ENCODE measurements at places on chromosomes 7 and 10.

DNA sequence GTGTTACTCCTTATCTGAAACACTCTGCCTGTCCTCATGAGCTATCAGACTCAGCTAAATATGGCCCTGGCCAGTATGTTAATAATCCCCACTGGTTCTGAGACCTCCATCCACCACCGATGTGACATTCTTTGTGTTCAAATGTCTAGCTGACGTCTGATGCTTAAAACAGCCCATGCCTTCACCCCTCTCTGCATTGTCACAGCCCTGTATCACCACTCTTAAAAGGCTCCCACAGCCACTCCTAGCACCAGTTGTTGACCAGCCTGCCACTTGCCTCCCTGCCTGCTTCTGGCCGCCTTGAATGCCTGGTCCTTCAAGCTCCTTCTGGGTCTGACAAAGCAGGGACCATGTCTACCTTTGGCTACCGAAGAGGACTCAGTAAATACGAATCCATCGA, at the start of gene LMOD2:
Gene LMOD2, plus strand, starts transcription at position 253 of the 400 bp plus-strand sequence. Its CDS starts 98 bp downstream, at position 351.
- DNase-seq = no peak

GRCh38 chr10:78388331-78389050, 354.8 kb downstream of the RPS24 start:
- DNase-seq = no peak

DNA sequence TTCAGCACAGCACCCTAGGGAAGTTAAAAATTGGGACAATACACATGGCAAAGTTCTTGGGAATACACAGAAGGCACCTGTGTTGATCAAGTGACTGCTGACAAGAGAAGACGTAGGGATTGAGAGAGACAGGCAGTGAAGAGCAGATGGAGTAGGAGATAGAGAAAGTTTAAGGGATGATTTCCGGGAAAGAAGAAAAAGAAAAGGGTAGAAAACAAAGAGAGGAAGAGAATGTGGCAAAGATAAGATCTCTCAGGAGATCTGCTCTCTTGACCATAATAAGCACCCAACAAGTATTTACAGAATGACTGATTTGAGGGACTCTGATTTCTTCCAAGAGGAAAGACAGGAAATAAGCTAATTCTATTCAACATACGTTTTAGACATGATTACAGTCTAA, 15.1 kb upstream of the RALA start:
- no peak for DNase-seq

- DNase-seq = no peak
Observed at GRCh38 chr10:23078114-23078513, 17.3 kb upstream of the MSRB2 start.

DNA sequence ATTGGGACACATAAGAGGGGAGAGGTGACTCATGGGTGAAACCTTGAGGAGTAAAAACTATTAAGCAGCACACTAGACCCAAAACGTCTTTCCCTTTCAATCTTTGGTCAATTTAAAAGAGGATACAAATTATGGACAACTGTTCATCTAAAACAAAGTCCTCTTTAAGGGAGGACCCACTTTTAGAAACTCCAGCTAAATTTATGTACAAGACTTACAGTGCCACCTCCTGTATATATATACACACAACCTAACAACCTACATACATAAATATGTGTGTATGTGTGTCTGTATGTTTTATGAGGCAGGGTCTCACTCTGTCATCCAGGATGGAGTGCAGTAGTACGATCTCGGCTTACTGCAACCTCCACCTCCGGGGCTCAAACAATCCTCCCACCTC, 18.1 kb upstream of the ZC3HAV1 start:
- DNase-seq = no peak

- no peak for DNase-seq
Observed at GRCh38 chr10:129375912-129376311, 91.1 kb upstream of the MGMT start.

Measured in stimulated activated CD8-positive, alpha-beta memory T cell treated with anti-CD3 and anti-CD28 coated beads, Interleukin-15, amount 100 ng/mL, for 48 hours (primary cell).